Right atrium auricular region (tissue), 2 donors: ENCODE measurements at places on chromosomes 4 and X. TPM values are rescaled to one million over a fixed set of nuclear protein-coding genes. Genes with fewer than 3 reads are reported as not detected.

GRCh38 chrX:103376118-103376978 is at the start of gene BEX3:
Gene BEX3, plus strand, starts transcription at chrX:103376538. Its CDS starts 984 bp downstream, at chrX:103377522.
- no peaks in the 10 kb centered on the region for H3K36me3 ChIP-seq
- H3K27ac ChIP-seq = peak within 1 kb of the TSS; percentile 89
- DNase-seq = no peak
- H3K27me3 ChIP-seq = no peaks in the 10 kb centered on the region
- H3K4me3 ChIP-seq = peak within 1 kb of the TSS; percentile 72

DNA sequence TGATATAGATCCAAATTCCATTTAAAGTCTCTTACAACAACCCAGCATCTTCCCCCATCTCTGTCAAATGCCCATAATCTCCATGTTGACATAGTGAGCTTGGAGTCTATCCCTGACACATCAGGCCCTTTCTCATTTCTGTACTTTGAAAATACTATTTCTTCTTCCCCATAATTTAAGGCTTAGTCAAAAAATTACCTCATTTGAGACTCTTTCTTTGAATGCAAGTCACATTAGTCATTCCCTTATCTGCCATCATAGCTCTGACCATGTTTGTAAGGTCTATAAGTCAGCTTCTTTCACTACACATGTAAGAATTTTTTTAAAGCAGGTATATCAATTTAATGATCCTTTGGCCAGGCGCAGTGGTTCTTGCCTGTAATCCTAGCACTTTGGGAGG is 99.9 kb downstream of the DDX60 start:
- DNase-seq = no peak
- H3K4me1 ChIP-seq = no peaks in the 10 kb centered on the region
- no peak overlapping the region for H3K27ac ChIP-seq
- no peak overlapping the region for H3K4me3 ChIP-seq
- H3K36me3 ChIP-seq = peaks cover 13% of the 10 kb centered on the region

GRCh38 chr4:40731792-40732245 is 17.9 kb upstream of the NSUN7 start:
- no peaks in the 10 kb centered on the region for H3K27me3 ChIP-seq
- DNase-seq = no peak
- H3K36me3 ChIP-seq = no peaks in the 10 kb centered on the region
- H3K27ac ChIP-seq = peak overlapping the region; percentile 37
- no peak overlapping the region for H3K4me3 ChIP-seq

DNA sequence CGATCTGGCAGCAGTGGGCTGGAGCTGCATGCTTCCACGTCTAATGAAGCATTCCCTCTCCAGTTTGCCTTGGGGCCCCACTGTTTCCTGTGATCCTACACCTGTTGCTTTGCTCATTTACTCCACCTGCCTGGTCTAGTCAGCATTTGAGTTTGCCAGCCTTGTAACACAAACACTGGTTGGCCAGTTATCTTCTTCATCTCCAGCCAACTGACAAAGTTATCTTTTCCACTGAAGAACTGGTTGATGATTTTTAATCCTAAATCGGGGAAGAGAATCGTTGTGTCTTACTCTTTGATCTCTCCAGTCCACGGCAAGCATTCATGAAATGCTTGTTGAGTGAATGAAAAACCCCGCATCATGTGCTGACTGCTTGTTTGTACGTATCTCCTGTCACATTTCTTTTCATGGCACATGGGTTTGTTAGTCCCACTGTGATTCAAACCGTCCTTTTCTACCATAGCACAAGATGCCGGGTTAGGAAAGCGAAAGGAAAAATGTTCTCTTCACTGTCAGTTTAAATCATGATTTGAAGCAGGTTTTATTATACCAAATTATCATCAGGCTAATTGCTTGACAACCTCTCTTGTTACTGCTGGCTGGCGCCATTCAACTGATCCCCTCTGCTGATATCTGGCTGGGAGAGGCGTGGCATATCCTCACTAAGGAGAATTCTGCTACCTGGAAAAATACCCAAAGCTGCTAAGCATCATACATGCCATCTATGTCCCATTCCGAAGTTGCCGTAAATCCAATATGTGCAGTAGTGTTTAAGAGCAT is 144.8 kb downstream of the SHROOM3 start:
- H3K27me3 ChIP-seq = no peaks in the 10 kb centered on the region
- no peak overlapping the region for H3K27ac ChIP-seq
- H3K4me3 ChIP-seq = no peak overlapping the region

DNA sequence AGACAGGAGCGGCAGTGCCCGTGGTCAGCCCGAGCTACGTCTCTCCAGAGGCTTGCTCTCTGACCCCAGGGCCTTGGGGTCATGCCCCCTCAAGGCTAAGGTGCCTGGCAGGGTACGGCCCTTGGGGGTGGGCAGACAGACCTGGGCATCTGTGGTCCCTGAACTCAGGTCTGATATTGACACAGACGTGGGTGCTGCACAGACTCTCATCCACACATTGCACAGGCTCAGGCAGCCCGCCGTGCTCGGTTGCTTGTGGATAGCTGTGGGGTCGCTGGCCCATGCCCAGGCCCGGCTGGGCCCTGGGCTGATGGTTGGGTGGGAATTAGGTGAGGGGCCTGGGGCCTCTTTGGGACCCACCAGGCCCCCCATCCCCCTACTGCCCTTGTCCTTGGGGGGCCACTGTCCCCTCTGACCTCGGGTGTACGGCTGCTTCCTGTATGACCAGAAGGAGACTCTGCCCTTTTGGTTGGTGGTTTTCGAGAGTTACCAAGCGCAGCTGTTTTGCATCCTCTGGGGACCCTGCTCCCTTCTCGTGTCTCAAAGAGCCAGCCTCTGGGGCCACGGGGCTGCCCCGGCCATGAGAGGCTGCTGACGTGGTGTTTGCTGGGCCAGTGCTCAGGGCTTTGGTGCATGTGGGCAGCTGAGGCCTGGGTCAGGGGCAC is 10.1 kb downstream of the FGFRL1 start:
- H3K4me1 ChIP-seq = peaks cover 5% of the 10 kb centered on the region
- no peaks in the 10 kb centered on the region for H3K27me3 ChIP-seq
- H3K27ac ChIP-seq = no peak overlapping the region
- peaks cover 13% of the 10 kb centered on the region for H3K36me3 ChIP-seq
- no peak for DNase-seq

- no peak overlapping the region for H3K4me3 ChIP-seq
- no peaks in the 10 kb centered on the region for H3K27me3 ChIP-seq
- no peaks in the 10 kb centered on the region for H3K4me1 ChIP-seq
- H3K36me3 ChIP-seq = no peaks in the 10 kb centered on the region
- no peak overlapping the region for H3K27ac ChIP-seq
Measured at GRCh38 chr4:4717692-4718091, 141.8 kb upstream of the MSX1 start.

DNA sequence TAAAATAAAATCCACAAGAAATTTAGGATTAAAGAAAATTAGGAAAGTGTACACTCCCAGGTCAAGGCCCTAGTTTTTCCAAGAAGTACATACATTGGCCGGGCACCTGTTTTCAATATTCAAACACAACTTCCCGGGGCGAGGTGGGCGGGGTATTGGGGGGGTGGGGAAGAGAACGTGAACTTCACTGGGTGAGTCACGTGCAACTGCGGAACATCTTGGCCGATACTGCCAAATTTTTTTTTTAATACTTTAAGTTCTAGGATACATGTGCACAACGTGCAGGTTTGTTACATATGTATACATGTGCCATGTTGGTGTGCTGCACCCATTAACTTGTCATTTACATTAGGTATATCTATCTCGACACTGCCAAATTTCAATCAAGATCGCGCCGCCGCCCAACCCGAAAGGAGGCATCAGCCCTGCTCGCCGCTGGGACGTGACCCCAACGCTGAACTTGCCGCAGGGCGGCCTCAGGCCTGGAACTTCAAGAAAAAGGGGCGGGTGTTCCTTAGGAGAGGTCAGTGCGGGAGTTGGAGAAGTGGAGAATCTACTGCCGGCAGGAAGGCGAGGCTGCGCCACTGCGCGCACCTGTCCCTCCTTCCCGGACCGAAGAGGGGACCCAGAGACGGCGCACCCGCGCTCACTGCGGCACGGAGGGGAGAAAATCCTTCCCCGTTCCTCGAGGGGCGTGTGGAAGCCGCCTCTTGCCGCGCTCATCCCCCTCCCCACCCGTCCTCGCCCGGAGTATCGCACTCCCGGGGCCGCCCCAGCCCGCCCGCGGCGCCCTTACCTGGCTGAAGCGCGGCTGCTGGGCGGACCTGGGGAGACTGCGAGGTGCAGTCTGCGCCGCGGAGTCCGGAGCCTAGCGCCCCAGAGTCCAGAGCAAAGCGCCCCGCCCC is at the start of gene TEC:
TSS of gene TEC (minus strand) at position 883 of the 905 bp plus-strand sequence. CDS start 41,224 bp downstream, outside the sequence.
- peak within 1 kb of the TSS; percentile 80 for H3K4me3 ChIP-seq
- peak; percentile 63 for DNase-seq
- H3K27me3 ChIP-seq = no peaks in the 10 kb centered on the region
- H3K4me1 ChIP-seq = peaks cover 13% of the 10 kb centered on the region
- no peaks in the 10 kb centered on the region for H3K36me3 ChIP-seq

- no peaks in the 10 kb centered on the region for H3K4me1 ChIP-seq
- no peaks in the 10 kb centered on the region for H3K36me3 ChIP-seq
- no peak overlapping the region for H3K27ac ChIP-seq
- no peaks in the 10 kb centered on the region for H3K27me3 ChIP-seq
Measured at GRCh38 chrX:57752866-57753265, 72.8 kb upstream of the NLRP2B start.

DNA sequence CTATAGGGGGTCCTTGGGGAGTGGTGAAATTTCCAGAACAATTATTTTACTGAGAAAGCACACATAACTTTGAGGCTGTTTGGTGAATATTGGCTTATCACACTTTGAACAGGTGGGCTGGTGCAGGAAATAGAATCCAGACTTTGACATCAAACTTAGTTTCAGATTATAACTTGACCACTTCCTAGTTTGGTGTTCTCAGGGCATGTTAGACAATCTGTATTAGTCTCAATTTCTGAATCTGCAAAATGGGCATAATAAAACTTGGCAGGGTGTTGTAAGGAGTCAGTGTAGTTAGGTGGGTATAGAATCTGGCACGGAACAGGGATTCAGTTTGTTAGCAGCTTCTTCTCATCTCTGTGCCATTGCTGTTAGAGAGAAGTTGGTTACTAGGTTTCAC is 43.3 kb upstream of the MBNL3 start:
- H3K36me3 ChIP-seq = no peaks in the 10 kb centered on the region
- H3K27ac ChIP-seq = no peak overlapping the region
- DNase-seq = no peak
- H3K4me3 ChIP-seq = no peak overlapping the region
- no peaks in the 10 kb centered on the region for H3K27me3 ChIP-seq
- no peaks in the 10 kb centered on the region for H3K4me1 ChIP-seq

- no peaks in the 10 kb centered on the region for H3K4me1 ChIP-seq
- no peak for DNase-seq
- no peaks in the 10 kb centered on the region for H3K36me3 ChIP-seq
- H3K27ac ChIP-seq = no peak overlapping the region
- H3K4me3 ChIP-seq = no peak overlapping the region
Measured at GRCh38 chr4:13212936-13213335, 271.2 kb downstream of the RAB28 start.

DNA sequence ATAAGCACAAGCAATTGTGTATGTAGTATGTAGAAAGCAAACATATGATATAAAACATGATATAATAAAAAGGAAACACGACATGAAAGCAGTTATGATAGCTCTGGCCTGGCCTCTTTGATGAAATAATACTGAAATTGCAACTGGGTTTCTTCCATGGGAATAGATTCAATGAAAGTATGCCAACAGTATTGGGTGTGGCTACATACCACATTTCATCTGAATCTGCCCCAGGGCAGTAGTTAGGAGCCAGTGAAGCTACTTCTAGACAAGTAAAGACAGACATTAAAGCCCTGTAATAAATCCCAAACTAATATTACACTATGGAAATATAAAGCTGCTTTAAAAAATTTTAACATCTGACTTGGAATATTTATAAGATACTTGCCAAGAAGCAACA is 207.3 kb downstream of the FBXW7 start:
- no peak for DNase-seq
- H3K4me3 ChIP-seq = no peak overlapping the region
- H3K4me1 ChIP-seq = no peaks in the 10 kb centered on the region
- peaks cover 35% of the 10 kb centered on the region for H3K36me3 ChIP-seq

GRCh38 chrX:135347381-135348016 is 38.2 kb downstream of the ETDC start:
- H3K27ac ChIP-seq = no peak overlapping the region
- peaks cover 14% of the 10 kb centered on the region for H3K4me1 ChIP-seq
- peaks cover 19% of the 10 kb centered on the region for H3K36me3 ChIP-seq
- no peaks in the 10 kb centered on the region for H3K27me3 ChIP-seq
- H3K4me3 ChIP-seq = no peak overlapping the region

GRCh38 chr4:104989371-104989770 is 157.3 kb upstream of the TET2 start:
- H3K27ac ChIP-seq = no peak overlapping the region
- no peaks in the 10 kb centered on the region for H3K4me1 ChIP-seq
- no peak overlapping the region for H3K4me3 ChIP-seq
- no peaks in the 10 kb centered on the region for H3K36me3 ChIP-seq
- no peaks in the 10 kb centered on the region for H3K27me3 ChIP-seq

- no peak for DNase-seq
- H3K4me3 ChIP-seq = no peak overlapping the region
- H3K27me3 ChIP-seq = no peaks in the 10 kb centered on the region
- H3K4me1 ChIP-seq = peaks cover 9% of the 10 kb centered on the region
- H3K27ac ChIP-seq = no peak overlapping the region
Measured at GRCh38 chrX:10120331-10120730, 36.4 kb upstream of the CLCN4 start.

DNA sequence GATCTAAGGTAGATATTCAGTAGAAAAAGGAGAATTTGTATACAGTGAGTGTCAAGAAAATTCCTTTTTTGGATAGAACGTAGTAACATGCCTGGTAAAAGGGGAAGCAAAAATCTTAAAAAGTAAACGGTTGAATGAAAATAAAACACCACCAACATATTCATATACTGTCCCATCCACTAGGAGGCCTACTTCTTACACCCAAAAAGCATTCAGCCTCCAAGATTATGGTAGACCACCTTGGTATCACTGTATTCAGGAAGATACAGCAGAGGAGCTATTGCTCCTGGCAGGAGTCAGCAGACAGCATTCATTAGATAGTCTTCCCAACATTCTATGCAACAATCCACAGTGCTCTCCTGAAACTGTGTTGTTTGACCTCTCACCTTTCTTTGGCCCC is 274.6 kb upstream of the MAGEB2 start:
- no peaks in the 10 kb centered on the region for H3K36me3 ChIP-seq
- DNase-seq = no peak
- no peak overlapping the region for H3K27ac ChIP-seq
- H3K4me3 ChIP-seq = no peak overlapping the region
- no peaks in the 10 kb centered on the region for H3K27me3 ChIP-seq

- no peak overlapping the region for H3K4me3 ChIP-seq
- H3K27me3 ChIP-seq = no peaks in the 10 kb centered on the region
- DNase-seq = no peak
- no peaks in the 10 kb centered on the region for H3K4me1 ChIP-seq
Measured at GRCh38 chr4:139167774-139168444, 9.1 kb downstream of the ELF2 start.

- H3K27ac ChIP-seq = no peak overlapping the region
- DNase-seq = no peak
- no peaks in the 10 kb centered on the region for H3K27me3 ChIP-seq
- H3K4me3 ChIP-seq = no peak overlapping the region
Measured at GRCh38 chr4:173014113-173014558, 154.5 kb upstream of the GALNT7 start.

The AFM gene
- not detected for total RNA-seq

The NSG1 gene
- 19.6 TPM for total RNA-seq

The ZNF280C gene
- total RNA-seq = 2.5 TPM

The PPARGC1A gene
- 41.6 TPM for total RNA-seq

The TFDP3 gene
- not detected for total RNA-seq
